ENCODE measurements at places on chromosomes 6 and 20. TPM values are rescaled to one million over a fixed set of nuclear protein-coding genes. Genes with fewer than 3 reads are reported as not detected.

SMIM13 gene
- 7.6 TPM for total RNA-seq

VGLL2 gene
- total RNA-seq, result not detected

STX16 gene
- 15.7 TPM for total RNA-seq

PRELID3B gene
- total RNA-seq, result 65.5 TPM
